ENCODE measurements at places on chromosomes 16 and 17.

GRCh38 chr17:2068519-2069051 lies 13.7 kb downstream of the HIC1 start:
- DNase-seq: no peak

DNA sequence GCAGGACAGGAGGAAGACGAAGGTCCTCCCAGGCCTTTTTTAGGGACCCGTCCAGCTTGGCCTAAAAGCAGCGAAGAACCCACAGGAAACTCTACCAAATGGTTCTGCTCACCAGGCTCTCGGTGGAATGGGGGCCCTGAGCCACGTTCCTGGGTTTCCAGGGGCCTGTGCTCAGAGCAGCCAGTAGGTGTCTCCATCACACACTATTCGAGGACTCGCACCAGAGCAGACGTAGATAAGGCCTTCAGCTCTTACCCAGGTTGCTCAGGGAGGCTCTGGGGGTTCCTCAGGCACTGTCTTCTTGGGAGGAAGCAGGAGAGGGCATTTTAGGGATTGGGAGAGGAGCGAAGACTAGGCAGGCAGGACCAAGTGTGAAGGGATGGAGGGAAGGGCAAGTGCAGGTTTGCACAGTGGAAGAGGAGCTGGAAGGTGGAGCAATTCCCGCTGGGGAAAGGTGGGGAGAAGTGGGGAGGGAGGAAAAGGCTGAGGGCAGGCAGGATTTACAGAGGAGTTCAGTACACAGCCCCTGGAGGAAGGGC lies 157.1 kb downstream of the RGS9 start:
- peak; percentile 50 for DNase-seq

DNA sequence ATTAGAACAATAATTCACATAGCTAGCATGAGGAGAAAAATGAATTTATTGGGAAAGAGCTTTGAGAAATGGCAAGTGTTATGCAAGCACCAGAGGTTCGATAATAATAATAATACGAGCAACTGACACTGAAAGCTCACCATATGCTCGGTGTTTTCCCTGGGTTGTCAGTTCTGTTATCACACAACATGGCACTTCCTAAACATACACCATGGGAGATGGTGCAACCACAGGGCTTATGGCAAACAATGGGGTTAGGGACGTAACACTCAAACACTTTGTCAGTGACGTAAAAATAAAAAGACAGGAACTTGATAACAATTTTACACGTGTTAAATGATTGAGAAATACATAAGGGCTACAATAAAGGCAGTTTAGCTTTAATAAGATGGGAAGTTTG lies 23.7 kb downstream of the OR1D5 start:
- no peak for DNase-seq

- no peak for DNase-seq
Measured at GRCh38 chr17:63641692-63642448, 19.7 kb downstream of the MAP3K3 start.

DNA sequence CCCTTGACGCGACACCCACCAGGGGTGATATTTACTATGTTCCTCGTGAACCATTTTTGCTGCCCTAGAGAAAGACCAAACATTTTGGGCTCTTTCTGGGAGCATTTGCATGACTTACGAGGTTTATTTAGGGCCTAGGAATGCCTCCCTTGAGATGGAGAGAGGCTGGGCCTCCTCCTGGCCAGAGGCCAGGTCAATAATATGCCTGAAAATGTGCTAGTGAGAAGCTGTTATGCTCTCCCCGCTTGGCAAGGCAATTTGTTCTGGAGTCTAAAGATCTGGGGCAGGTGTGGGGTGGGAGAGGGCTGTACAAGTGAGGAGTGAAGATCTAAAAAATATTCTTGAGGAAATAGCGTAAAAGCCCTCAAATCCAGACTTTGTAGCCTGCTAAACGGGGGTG lies 587.3 kb upstream of the CDH5 start:
- DNase-seq: no peak

- DNase-seq: no peak
Measured at GRCh38 chr16:87230571-87230970, 86.6 kb downstream of the C16orf95 start.

- peak; percentile 79 for DNase-seq
Measured at GRCh38 chr17:40362696-40363110, 1.8 kb downstream of the GJD3 start.

DNA sequence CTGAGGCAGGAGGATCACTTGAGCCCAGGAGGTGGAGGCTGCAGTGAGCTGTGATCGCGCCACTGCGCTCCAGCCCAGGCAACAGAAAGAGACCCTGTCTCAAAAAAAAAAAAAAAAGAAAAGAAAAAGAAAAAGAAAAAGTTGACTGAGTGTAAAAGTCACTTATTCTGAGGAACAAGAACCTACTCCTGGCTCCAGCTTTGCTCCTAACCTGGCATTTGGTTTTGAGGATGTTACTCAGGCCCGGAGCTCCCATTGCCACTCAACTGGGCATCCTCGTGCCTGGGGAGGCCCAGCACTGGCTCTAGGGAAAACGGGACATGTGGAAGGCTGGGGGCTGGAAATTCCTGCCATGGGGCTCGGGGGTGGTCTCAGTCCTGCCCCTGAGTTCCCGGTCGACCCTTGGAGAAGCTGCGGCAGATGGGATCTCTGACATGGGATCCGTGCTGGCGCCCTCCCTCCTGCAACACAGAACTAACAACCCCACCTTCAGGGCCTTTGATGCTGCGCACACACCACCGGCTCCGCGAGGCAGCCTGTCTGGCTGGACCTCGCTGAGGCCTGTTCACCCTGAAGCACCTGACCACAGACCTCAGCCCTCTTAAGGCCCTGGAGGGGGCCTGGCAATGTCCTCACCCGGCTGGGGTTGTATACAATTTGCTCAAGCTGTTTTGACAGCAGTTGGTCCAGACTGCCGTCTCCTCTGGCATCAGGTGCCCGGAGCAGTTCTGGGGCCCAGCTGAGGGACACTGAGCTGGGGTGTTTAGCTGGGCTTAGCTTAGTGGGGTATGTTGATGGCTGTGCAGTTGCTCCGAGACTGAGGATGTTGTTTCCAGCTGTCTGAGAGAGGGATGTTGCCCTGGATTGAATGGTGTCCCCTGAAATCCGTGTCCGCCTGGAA lies 12.3 kb downstream of the CD7 start:
- DNase-seq: no peak

DNA sequence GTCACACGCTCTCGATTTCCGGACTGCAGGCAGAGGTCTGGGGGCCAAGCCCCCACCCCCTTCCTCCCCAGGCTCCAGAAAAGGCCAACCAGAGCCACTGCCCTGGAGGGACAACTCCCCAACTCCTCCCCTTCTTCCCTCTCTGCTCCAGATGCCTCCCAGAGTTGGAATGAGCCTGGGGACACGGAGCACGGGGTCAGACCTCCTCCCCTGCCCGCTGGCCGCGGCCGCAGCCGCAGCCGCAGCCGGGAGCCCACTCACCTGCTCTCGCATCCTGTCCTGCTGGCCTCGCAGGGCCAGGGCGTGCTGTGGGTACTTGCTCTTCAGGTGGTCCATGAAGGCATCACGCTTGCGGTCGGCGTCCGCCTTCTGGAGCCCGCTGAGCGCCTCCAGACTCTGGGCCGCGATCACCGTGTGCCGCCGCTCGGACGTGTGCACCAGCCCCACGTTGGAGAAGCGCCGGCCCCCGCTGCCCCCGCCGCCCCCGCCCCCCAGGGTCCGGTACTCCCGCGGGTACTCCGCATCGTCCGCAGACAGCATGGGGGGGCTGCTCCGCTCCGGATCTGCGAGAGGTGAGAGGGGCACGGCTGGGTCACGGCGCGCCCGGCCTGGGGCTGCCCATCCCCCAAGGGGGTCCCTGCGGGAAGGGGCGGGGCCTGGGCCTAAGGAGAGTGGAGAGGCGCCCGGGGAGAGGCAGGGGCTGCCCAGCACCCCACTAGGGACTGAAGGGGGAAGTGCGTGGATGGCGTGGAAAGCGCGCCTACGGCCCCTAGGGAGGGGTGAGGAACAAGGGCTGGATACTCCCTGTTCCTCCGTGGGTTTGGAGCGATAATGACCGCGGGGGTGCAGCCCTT lies 27.3 kb downstream of the SRCIN1 start:
- DNase-seq: no peak

- no peak for DNase-seq
Measured at GRCh38 chr17:32697728-32698625, 178.9 kb downstream of the MYO1D start.

DNA sequence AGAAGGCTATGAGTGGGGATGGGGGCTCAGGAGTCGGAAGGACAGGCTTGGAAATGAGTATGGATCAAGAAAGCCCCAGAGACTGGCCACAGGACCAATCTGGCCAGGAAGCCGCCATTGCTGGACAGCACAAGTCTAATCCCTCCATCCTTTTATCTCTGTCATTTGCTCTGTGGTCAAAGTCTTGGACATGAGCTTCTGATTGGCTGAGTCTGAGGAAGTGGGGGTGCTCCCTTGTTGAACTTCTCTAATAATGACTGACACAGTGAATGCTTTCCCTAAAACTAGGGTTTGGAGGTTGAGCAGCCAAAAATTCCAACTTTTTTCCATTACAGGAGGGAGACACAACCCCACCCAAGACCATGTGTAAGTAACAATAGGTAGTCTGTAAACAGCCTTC lies 97.4 kb downstream of the MARF1 start:
- no peak for DNase-seq

DNA sequence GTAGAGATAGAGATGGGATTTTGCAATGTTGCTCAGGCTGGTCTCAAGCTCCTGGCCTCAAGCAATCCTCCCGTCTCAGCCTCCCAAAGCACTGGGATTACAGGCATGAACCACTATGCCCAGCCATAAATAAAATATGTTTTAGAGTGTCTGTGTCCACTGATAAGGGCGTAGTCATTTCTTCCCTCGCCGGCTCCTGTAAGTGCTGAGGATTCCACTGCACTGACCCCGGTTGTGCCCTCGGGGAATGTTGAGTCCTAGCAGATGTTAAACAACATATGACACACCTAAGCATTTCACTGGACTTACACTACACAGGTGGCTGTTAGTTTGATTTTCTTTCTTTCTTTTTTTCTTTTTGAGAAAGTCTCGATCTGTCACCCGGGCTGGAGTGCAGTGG lies 5.6 kb upstream of the SHMT1 start:
- DNase-seq: peak; percentile 50

GRCh38 chr16:69294051-69294450 lies 17.1 kb upstream of the VPS4A start:
- DNase-seq: no peak

DNA sequence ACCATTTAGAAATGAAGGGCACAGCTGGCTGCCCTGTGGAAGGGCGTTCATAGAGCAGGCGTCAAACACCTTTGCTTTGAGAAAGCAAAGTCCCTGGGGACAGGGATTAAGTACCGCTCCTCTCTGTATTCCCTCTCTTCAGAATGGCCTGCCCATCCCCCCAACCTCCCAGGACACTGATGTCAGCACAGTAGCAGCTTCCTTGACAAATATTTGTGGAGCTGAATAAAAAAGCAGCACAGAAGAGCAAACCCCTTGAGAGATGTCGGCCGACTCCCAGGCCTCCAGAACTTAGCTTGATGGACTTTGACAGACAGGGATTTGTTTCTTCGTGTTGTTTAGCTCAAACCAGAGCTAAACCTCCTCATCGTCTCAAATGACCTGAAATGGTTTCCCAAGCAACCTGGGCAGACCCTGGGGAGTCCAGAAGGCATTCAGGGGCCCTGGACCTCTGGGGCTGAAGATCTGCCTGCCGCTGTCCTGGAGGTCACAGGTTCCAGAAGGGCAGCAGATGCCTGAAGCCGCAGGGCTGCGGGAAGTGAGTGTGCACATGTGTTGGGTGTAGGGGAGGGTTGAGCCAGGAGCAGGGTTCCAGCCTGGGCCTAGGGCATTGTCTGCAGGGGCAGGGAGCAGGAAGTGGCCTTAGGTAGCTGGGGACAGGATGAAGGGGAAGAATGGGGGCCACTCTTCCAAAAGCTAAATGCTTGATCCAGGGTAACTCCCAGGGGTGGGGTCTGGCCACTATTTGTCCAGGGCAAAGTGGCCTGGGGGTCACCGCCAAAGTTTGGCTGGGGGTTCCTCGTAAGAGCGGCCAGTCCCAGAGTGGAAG lies 42.3 kb upstream of the NKD1 start:
- no peak for DNase-seq

DNA sequence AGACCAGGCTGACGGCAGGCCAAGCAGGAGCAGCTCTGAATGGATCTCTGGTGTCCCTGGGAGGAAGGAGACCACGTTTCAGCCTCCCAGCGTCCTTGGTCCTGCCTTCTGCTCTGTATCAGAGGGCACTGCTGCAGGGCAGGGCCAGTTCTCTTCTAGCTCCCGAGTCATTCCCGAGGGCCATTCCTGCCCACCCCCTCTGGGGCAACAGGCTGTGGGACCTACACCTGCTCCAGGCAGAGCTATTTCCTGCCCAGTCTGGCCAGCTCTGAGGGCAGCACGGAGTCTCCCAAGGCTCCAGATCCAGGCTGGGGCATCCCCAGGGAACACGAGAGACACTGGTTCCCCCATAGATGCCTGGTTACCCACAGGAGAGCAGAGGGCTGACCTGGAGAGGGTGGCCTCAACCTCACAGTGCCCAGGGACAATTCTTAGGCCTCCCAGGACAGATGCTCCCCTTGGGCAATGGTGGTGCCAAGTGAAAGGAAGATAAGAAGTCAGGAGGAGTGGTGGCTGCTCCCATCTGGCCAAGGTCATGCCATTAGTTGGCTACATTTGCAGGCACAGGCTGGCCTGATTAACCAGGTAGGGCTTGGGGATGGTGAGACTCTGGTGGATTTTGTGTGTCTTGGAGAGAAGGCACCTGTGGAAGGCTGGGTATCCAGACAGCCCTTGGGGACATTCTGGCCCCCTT lies 2.0 kb downstream of the WFIKKN2 start:
- DNase-seq: no peak

- no peak for DNase-seq
Measured at GRCh38 chr17:1011760-1012735, 15.1 kb downstream of the TIMM22 start.

DNA sequence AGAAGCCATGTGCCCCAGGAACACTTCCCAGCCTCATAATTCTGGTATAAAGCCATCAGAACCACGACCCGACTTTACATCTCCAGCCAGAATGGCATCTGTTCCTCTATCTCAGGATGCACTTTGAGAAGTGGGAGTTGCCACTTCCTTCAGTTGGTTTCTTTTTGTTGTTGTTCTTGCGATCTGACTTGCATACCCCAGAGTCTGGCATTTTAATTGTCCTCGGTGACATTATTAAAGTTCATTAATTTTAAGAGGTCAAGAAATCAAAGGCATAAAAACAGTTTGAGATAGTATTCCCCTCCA lies 13.5 kb downstream of the MARCHF10 start:
- no peak for DNase-seq

- DNase-seq: no peak
Measured at GRCh38 chr16:10988164-10988803, 43.9 kb downstream of the CLEC16A start.

Data from NCI-H226 (cell line).